ENCODE measurements at places on chromosomes 6 and 20. TPM values are rescaled to one million over a fixed set of nuclear protein-coding genes. Genes with fewer than 3 reads are reported as not detected.

The RIPPLY2 gene
- total RNA-seq, result not detected

The OXT gene
- total RNA-seq, result not detected

The HEY2 gene
- not detected for total RNA-seq

The CST1 gene
- not detected for total RNA-seq

The BACH2 gene
- total RNA-seq, result 51.3 TPM

The OPN5 gene
- total RNA-seq, result not detected

The FAM209A gene
- 6.1 TPM for total RNA-seq

The FAXC gene
- not detected for total RNA-seq

The SLC25A27 gene
- 0.54 TPM for total RNA-seq

The PPARD gene
- 37.3 TPM for total RNA-seq

The RALGAPB gene
- 59.1 TPM for total RNA-seq

The RALGAPA2 gene
- total RNA-seq, result 28.8 TPM

The KCNG1 gene
- not detected for total RNA-seq

The DUSP15 gene
- not detected for total RNA-seq

GRCh38 chr6:21539621-21540100 is 53.9 kb upstream of the SOX4 start:
- no peak for DNase-seq

DNA sequence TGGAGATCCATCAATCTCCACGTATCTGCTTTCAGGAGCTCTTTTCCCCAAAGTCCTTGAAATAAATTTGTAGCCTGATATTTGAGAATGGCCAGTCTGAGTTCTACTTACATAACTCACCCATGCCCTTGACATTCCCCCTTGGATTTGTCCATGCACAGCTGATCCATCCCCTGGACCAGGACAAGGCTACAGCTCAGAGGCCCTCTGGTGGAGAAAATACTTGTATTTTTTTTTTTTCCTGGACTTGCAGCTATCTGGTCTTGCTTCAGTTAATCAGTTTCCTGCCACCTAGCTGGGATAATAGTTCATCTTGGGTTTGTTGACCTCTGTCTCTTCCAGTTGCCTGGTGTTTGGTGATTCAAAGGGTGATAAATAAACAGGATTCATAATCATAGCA is 467.6 kb downstream of the DHX35 start:
- no peak for DNase-seq

DNA sequence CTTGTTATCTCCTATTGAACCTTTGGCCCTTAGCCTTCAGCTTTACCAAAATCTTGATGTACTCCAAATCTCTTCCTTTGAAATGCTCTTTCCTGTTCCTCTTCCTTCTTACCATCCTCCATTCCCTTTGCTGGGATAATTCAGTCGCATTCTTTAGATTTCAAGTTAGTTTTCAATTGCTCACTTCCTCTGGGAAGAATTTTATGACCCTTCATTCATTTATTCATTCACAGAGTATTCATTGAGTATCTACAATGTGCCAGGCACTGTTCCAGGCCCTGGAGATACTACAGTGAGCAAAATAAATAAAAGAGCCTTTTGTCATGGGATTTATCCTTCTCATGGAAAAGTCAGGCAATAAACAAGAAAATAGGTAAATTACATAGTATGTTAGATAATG is 548.2 kb upstream of the FLRT3 start:
- DNase-seq, result no peak

DNA sequence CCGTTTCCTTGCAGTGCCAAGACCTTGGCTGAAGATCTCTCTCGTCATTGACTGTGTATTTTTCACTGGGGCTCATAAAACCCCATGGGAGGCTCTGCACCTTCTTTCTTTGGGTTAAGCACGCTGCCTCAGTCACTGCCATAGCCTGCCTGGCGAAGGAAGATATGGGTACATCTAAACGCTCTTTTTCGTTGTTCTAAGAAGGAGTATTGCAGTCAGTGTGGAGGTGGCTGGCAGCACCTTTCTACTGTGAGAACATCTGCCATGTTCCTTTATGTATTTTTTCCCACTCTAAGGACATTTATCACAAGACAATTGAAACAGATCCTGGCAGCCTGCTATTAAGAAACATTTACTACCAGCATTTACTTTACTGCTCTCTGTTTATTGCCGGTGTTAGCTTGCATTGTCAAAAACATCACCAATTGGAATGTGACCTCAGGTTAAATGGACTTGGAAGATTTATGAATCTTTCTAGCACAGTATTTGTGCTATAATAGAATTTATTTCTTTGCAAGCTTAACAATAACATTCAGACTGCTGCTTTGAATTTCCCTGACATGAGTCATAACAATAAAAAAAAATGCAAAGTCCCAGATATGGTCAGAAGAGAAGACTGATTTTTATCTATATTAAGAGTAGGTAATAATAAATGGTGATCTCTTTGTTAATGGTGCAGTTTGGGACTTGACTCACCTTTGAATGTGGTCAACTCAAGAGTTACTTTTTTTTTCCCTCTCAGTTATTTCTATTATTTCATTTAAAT is 62.2 kb upstream of the CLDN20 start:
- no peak for DNase-seq

- no peak for DNase-seq
These were observed 2.4 kb downstream of the HM13 start for GRCh38 chr20:31516651-31517050.

- DNase-seq, result no peak
These were observed 27.3 kb downstream of the COL21A1 start for GRCh38 chr6:56220078-56220477.

GRCh38 chr20:52998268-52998667 is 26.1 kb downstream of the TSHZ2 start:
- no peak for DNase-seq

- no peak for DNase-seq
These were observed 110.2 kb upstream of the RPS6KA2 start for GRCh38 chr6:166737261-166737660.

- DNase-seq, result no peak
These were observed 12.4 kb downstream of the PKIG start for GRCh38 chr20:44594730-44595129.

DNA sequence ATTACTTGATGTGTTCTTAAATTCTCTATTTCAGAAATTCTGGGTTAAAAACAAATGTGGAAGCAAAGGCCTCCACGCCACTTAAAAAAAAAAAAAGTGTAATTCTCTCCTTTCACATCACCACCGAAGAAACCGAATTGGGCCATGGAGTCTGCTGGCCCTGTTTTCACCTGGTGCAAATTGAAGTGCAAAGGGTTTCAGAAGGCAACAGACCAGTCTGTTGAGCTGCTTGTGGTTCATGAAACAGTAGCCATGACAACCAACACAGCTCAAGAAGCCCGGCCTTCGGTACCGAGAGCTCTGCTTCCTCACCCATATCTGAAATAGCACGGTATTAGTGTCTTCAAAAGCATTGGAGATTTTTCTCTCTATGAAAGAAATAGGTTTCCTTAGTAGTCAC is 63.1 kb downstream of the GMPR start:
- no peak for DNase-seq

- no peak for DNase-seq
These were observed 135.0 kb upstream of the AFDN start for GRCh38 chr6:167691533-167692312.

- DNase-seq, result no peak
These were observed 48.5 kb upstream of the PDYN start for GRCh38 chr20:2042400-2042799.

DNA sequence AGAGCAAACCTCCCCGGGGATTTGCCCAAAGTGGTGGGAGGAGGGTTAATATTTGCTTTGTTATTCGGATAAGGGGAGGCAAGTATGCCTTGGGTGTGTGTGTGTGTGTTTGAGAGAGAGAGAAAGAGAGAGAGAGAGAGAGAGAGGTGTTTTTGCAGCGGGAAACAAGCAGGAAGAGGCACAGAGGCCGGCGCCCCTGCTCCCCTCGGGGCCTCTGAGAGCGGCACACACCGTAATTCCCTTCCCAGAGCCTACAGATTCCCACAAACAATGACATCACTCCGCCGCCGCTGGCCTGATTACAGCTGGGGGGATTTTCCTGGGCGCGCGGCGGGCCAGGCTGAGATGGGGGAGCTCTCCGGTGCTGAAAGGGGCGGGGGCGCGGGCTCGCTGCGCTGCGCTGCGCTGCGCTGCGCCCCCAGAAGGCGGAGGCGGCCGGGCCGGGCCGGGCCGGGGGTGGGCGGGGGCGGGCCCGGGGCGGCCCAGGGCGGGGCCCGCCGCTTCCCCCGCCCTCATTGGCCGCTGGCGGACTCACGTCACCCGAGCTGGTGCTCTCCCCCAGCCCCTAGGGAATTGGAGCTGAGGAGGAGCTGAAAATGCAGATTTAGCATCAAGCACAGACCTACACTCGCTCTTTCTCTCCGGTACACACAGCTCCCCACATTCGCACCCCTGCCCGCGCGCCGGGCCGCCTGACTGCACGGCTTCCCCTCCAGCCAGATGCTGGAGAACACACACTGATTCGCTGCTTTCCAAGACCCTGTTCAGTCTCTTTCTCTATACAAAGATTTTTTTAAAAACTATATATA is at the start of gene PCSK2:
Gene PCSK2, plus strand, starts transcription at position 631 of the 809 bp plus-strand sequence. CDS start 266 bp downstream, outside the sequence.
- DNase-seq, result no peak

DNA sequence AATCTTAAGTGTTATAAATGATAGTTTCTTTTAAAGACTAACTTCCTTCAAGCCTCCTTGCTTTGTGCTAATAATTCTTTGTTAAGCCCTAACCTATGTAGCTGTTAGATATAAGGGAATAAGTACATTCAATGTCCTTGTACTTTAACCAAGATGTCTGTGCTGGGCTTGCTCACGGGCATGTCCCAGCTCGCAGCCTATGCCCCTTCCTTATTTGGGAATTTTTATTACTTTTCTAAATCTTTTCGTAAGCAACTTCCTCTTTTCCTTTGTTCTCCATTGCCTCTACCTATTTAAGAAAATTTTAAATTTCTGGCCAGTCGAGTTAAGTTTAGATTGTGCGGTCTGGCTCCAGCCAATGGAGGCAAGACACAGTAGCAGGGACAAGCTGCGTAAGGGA is 26.0 kb upstream of the CDK19 start:
- DNase-seq, result no peak

DNA sequence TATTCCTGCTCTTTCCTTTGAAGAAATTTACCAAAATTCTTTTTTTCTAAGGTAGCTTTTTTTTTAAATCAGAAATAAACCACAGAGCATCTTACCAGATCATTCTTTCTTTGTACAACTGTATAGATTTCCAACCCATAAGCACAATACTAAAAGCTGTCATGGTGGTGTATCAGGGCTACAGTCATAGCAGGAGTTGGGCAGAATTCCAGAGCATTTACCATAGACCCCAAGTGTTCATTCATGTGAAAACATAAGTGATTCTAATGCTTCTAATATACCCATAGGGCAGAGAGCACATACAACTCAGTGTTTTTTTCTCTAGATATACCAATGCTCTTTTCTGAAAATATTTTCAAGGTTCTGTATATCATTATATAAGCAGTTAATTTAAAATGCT is 392.5 kb downstream of the FRK start:
- no peak for DNase-seq

DNA sequence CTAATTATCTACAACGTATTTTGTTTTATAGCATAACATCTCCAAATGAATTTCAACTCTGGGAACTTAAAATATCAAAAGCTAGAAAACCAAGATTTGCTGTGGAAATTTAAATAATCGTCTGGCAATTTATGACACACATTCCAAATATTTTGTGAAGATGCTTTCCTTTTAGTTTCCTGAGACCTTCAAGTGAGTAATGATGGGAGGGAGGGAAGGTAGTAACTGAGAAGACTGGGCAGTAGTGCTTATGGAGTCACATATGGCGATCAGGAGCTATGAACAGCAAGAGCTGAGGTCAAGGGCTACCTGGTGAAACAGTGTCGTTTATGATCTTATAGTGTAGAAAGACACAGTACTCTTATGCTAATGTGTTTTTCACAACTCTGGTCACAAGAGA is 178.2 kb upstream of the THEMIS start:
- no peak for DNase-seq
